DMS79 (cell line): ENCODE measurements at places on chromosomes 1 and 21.
A peak's percentile ranks its signal among the peaks of the same experiment; 100 is the strongest.

- DNase-seq: no peak
Measured at GRCh38 chr1:11980676-11980972, 380 bp downstream of the MFN2 start.

- DNase-seq: no peak
Measured at GRCh38 chr1:34749992-34750391, 4.9 kb upstream of the GJB5 start.

DNA sequence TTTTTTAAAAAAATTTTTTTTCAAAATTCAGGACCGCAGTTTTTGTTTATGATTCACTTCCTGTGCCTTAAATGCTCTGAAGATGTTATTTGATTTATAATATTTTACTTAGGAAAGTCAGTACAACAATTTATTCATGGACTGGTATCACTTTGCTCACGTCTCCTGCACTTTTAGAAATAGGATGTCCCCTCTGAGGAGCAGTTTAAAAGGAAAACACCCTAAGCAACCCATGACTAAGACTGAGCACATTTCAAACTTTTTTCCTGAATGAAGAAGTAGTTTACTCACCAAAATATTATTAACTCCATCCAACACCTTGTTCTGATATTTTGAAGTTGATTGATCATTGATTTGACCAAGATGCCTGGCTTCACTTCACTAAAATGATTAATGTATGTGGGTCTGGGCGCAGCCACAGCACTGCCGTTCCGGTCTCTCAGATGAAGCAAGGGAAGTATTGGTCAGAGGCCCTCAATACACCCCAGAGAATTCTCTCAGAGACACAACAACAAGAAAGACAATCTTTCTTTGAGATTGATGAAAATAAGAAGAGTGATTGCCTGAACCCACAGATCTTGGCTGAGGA, 223.9 kb downstream of the TGFB2 start:
- no peak for DNase-seq

GRCh38 chr1:41900603-41901444, 17.9 kb downstream of the HIVEP3 start:
- DNase-seq: no peak

DNA sequence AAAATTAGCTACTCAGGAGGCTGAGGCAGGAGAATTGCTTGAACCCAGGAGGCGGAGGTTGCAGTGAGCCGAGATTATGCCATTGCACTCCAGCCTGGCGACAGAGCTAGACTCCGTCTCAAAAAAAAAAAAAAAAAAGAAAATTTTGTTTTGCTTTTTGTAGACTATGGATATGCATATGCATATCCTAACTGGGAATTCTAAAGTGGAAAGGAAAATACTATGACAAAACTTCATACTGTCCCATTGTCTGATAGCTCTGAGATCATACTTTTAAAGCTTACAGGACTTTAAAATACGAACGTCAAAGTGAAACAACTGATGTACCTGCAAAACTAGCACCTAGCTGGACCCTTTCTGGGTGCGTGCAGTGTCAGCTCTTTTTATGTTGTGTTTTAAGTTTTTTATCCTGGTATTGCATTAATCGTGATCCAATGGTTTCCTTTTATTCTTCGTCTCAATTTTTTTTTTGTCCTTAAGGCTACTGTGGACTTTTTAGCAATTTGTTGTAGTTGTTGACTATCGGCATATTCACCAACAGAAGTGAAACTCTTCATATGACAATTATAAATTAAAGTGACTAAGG, 19.2 kb downstream of the SPRTN start:
- no peak for DNase-seq

DNA sequence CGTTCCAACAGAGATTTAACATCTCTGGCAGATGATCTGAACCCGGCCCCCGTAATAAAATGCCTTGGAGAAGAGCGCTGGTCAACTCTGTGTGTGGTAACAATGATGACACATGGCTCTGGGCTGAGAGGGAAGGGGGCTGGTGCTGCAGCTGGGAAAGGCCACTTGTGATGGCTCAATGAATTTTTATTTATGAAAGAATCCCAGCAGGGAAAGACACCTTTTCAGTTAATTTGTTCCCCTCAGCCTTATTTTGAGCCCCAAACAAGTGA, 59.4 kb downstream of the SYT6 start:
- no peak for DNase-seq

DNA sequence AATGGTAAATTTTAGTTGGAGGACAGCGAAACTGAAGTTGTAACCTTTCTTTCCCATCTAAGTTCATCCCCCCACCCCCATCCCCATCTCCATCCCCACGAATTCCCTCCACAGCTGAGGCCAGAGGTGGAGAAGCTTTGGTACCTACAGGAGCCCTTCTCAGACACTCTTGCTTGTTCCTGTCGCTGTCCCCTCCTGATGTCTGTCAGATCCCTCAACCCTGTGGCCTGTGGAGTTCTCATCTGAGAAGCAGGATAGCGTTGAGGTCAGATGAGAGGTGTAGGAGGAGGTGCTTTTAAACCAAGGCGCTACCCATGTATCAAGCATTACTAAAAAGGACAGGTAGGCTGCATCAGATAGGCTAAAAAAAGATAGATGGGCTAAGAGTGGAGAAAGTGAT, 769 bp downstream of the NTPCR start:
- no peak for DNase-seq

DNA sequence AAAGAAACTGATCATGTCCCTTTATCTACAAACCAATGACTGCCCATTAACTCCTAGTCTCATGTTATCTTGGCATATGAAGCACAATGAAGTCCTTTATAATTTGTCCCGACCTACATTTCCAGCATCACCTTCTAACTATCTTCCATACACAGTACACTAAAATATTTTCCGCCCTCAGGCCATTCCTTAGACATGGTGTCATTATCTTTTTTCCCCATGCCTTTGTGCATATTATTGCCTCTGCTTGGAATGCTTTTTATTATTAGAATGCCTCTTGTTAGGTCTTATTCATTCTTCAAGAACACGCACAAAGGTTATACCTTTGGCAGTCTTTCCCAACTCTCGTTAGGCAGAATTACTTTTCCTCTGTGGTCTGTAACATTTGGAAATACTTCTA, 39.6 kb downstream of the ATG4C start:
- no peak for DNase-seq

- no peak for DNase-seq
Measured at GRCh38 chr21:28069450-28069923, 923.2 kb downstream of the LTN1 start.

DNA sequence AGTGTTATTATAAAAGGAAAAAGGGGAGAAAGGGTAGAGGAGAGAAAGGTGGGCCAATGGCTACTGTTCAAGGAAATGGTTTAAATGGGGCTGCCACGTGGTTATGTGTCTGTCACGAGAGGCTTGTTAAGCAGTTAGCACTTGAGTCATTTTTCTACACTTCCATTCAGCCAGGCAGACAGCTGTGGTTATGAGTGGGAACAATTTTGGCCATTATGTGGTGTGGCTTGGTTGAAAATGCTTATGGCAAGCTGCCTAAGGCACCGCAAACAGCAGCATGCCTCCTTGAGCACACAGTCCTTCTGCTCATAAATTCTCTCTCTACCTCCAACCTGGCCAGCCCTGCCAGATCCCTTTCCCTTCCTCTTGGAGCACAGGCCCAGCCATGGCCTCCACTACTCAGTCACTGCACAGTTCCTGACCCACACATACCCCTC, 3.2 kb upstream of the SRM start:
- peak; percentile 93 for DNase-seq

GRCh38 chr1:67261680-67262079, 46.0 kb upstream of the IL12RB2 start:
- DNase-seq: no peak

DNA sequence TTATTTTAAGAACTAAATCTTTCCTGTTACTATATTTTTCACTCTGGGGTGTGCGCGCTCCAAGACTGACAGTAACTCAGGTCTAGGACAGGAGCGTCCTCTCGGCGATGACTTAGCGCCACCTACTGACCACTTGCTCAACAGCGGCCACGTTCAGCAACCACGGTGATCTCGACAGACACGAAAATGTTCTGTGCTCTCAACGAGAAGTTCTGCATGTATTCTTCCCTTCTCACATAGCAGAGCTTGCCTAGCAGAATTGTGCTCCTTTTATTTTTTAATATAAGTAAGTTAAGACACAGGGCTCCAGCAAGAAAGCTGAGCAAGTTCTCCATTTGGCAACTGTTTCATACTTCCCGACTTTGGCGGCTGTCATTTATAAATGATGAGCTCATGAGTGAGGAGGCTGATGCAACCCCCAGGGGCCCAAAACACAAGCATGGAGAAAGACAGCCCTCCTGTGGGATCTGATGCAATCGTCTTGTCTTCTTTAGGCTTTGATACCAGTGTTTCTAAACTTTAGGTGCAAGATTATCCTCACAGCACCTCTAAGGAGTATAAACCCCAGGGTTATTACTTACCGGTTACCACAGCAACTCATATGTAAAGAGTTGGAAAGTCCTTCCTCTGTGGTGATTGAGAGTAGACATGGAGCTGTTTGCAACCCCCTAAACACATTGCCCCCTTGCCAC, 92.6 kb downstream of the HHIPL2 start:
- peak; percentile 22 for DNase-seq

DNA sequence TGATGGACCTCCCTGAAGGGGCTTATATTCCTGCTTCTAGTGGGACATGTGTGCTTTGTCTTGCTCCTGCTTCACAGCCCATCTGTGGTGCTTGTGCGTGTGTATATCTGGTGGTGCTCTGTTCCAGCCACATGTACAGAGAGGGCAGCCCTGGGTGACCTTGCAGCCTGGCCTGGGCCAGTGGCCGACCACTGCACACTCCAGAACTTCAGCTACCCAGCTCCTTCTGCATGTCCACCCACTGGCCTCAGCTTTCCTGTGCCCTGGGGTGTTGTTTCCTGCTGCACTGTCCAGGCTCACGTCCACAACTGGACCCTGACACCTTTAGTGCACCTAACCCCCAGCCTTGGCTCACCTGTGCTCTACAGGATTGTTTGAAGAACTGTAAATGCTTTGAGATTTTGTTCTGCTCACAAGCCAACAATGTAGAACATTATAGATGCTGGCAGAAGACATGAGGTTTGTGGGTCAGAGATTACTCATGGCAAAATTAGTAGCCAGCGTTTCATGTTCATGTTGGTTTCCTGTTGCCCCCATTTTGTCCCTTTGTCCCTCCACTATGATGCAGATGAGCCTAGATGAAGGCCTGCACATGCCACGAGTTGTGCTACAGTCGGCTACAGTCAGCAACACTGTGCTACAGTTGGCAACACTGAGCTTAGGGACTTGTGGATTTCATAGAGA, 5.3 kb upstream of the S100B start:
- DNase-seq: no peak

DNA sequence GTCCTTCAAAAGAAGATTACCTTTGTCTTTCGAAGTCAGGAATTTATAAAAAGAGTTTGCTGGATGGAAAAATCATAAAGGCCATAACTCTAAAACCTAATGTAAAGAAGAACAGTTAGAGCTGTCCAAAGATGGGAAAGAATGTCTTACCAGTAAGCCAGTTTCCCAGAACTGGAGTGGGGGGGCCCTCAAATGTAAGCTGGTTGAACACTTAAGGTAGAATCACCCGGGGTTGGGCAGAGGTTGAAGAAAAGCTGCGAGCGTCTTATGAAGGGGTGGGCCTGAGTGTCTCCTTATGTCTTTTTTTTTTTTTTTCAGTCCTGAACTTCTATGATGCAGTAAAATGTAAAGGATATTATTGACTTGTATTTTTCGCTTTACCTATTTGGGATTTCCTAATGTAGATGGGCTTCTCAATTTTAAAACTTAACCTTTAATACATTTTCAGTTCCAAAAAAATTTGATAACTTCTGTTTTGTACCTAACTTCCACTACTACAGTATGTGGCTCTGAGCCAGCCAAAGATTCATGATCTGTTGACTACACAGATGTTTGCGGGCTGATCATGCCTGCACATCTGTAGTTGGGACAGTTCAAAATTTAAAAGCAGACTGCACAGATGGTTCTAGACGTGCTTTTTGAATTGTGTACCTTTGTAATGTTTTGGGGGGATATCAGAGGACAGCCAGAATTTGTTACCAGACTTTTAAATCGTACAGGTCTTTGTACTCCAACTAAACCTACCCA, 43.6 kb downstream of the NFYC start:
- DNase-seq: no peak

DNA sequence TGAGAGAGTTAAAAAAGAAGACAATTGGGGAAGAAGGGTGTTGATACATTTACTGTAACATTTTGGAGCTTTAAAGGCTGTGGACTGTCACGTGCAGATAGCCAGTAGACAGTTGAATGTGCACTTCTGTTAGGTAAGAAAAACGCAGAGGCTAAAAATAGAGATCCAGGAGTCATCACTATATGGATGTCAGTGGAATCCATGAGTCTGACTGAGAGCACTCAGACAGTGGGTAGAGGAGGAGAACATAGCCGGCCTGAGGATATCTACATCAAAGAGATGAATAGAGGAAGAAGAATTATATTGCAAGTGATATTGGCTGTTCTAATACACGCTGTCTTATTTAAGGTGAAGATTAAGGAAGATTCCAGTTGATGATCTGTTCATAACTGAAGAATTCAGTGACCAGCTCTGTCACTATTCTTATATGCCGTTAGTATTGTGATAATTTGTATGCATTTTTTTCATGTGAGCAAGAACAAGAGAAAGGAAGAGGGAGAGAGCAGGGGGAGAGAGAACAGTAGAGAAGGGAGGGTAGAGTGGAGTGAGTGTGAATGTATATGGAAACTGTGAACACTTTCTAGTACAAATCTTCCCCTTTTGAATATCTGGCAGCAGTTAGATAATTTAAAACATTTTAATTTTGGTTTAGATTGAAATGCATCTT, 344.8 kb downstream of the CHRM3 start:
- no peak for DNase-seq

DNA sequence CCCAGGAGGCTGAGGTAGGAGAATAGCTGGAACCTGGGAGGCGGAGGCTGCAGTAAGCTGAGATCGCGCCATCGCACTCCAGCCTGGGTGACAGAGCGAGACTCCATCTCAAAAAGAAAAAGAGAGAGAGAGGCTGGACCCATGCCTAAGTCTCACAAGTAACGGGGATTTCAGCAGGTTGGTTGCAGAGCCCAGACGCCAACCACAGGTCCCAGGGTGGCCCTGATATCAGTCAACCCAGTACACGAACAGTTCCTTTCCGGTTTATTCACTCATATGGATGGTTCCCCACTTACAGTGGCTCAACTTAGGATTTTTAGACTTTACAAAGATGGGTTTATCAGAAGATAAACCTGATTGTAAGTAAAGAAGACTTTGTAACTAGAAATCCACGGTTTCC, 40.9 kb downstream of the CLSTN1 start:
- no peak for DNase-seq
